ENCODE measurements at places on chromosomes 2 and 18.

GRCh38 chr18:11981543-11982366, 448 bp downstream of the IMPA2 start:
- DNase-seq = no peak

DNA sequence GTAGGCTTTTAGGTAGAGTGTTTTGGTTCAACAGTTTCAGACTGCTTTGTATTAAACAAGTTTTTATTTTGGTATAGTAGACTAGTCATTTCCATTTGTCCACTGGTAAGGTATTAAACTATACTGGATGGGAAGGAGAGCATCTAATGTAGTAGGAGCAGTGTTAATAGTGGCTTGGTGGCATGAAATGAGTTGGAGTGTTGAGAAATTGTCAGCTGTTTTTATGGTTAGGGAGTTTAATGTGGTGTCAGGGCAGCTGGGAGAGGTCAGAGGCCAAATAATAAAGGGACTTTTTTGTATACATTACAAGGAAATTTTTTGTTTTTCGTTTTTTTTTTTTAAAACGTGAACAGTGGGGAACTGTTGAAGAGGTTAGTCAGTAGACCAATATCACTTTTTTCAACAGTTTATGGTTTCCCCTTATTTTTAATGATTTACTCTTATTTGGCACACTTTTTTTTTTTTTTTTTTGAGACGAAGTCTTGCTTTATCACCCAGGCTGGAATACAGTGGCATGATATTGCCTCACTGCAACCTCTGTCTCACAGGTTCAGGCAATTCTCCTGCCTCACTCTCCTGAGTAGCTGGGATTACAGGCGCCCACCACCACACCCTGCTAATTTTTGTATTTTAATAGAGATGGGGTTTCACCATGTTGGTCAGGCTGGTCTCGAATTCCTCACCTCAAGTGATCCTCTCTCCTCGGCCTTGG, 21.2 kb downstream of the ACTR3 start:
- DNase-seq = no peak

GRCh38 chr2:183243758-183244157, 119.5 kb downstream of the NUP35 start:
- no peak for DNase-seq

DNA sequence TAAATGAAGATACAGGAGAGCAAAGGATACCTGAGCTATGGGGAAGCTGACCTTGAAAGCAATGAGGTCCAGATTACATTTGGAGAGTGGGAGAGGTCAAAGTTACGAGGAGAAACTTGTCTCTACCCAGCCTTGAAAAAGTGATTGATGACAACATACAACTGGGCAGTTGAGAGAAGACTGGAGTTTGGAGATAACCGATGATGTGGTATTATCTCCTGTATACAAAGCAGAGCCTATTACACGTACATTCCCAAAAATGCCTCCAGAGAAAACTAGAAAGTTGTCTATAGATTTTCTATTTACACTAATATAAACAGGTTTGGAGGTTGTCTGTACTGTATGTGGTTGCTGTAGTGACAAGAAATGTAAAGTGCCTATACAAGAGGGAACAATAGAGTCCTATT, 28.3 kb downstream of the ARL5A start:
- DNase-seq = no peak

DNA sequence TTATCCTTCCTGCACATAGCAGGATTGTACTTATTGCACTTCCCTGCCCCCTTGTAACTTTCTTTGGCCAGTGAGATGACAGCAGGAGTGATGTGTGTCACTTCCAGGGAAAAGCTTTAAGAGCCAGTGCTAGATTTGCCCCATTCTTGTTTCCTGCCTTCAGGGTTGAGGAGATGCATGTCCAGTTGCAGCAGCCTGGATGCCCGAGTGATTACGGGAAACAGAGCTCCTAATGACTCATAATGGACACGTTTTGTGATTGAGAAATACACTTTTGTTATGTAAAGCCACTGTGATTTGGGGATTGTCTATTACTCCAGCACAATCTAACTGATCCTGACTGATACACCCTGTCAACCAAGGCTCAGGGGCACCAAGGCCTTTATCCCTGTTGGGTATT, 5.0 kb upstream of the TET3 start:
- no peak for DNase-seq

DNA sequence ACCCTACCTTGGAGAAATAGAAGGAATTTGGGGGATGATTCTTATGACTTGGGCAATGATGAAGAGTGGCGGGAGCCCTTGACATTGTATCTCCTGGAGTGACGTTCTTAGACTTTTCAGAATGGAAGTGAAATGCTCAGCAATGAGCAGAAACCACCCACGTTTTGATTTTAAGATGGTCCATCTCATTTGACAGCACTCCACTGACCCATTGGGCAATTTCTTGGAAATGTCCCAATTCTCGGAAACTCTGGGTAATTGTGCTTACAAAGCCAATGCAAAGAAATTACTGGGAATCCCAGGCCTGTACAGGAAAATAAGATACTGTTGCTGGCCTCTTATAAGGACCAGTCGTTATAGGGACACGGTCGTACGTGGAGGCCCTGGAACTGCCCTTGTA, 170.0 kb upstream of the COPS8 start:
- DNase-seq = no peak

DNA sequence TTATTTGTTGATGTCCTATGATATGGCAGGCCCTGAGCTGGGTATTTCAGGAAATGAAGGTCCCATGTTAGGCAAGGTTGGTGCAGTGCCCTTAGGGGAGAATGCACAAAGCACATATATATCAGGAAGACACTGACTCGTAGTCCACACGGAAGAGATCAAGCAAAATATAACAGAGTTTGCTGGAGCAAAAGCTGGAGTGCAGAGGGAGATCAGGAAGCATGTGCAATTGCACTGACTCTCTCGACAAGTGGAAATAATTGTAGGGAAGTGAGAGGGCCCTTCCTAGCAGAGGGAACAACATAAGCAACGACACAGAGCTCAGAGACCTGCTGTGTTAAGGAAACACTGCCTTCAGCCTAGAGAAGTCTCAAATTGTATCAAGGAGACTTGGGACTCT, 4.2 kb downstream of the ZNF385B start:
- no peak for DNase-seq

- no peak for DNase-seq
Measured at GRCh38 chr18:75178376-75178775, 30.6 kb downstream of the PTGR3 start.

GRCh38 chr2:142754182-142754581, 123.3 kb upstream of the KYNU start:
- no peak for DNase-seq

DNA sequence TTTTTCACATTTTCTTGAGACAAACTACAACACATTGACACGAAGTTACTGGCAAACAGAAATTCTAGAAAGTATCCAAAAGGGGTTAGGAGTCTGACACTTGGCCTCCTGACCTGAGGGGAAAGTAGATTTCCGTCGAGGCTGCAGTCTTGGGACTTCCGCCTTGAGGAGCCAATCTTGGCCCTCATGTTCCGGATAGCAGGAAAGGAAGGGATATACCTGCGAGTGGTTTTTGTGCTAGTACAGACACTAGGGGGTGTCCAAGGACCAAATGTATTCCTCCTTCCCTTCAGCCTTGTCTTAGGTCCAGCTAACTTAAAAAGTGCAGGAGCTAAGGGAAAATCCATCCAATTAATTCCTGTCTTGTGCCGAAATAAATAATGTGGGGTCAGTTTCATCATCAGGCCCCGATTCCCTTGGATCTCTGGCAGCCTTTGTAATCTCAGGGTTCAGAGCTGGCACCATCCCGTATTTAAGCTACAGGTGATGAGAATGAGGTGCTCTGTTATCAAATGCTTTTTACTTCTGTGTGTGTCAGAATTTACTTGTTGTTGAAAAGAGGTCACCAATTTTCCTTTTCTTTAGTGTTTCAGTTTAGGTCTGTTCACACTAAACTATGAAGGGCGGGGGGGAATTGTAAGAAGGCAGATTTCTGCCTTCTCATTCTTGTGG, 330.2 kb upstream of the FANCL start:
- no peak for DNase-seq

DNA sequence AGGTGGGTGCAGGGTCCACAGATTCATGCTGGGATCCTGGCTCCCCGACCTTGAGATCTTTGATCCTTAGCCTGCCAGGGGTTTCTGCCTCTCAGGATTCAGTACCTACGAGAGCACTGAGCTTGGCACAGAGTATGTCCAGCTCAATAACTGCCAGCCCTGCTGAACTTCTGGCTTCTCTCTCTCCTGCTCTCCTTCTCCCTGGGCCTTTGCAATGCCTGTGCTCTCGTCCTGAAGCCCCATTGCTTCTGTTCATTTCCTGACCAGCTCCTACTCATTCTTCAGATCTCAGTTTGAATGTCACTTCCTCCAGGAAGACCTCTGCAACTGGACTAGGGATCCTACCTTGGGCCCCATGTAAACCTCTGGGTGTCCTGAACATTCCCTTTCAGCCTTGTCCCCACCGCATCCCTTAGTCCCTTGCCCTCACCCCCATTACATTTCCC, 113.8 kb upstream of the HAAO start:
- DNase-seq = no peak

DNA sequence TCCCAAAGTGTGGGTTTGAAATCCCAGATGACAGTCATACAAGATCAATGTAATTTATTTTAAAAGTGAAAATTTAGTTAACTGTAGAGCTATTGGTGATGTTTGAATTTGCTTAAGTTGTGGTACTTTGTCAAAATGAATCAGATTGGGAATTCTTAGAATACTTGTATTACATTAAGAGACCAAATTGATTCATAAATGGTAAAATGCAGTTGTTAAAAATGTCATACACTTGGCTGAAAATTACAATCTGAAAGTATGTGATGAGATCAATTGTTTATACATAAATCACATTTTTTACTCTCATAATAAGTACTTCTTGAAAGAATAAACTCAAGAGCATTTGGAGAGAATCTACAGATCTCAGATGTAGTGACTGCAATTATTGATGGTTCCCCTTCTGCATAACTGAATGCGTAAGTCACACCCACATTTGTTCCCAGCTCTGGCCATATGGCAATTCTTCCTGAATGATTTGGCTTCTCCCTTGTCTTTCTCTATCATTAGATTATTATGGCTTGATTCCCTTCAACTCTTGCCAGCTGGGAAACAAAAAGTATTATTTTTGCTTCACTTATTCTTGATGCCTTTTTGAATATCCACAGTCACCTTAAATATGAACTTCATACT, 558.5 kb downstream of the CPS1 start:
- DNase-seq = no peak

- no peak for DNase-seq
Measured at GRCh38 chr2:159003555-159003954, 35.1 kb downstream of the TANC1 start.

DNA sequence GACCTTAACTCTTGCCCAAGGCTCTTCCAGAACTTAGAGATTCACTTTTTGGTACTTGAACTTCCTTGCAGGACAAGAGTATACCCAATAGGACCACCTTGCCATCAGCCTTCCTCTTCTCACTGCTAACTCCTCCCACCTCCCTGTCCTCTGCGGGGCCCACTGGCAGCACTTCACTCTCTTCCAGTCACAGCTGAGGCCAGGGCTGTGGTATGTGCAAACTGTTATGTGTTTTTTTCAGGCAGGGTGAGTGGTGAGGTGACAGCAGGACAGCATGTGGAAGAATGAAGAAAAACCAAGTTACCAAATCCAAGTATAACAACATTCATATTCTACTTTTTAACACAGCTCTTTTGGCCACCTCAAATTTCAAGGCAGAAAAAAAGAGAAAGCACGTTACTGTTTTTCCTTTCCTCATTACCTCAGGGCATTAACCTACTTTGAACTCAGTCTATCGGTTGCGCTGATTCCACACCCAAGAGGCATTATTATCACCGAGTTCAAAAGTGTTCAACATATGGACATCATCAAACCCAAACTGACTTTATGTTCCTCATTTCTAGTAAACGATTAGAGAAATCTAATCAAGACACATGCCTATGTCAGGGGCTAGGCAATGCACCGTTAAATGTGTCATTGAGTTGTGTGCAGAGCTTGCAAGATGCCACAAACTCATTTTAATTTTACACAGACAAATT, 605.2 kb upstream of the SYT4 start:
- no peak for DNase-seq

DNA sequence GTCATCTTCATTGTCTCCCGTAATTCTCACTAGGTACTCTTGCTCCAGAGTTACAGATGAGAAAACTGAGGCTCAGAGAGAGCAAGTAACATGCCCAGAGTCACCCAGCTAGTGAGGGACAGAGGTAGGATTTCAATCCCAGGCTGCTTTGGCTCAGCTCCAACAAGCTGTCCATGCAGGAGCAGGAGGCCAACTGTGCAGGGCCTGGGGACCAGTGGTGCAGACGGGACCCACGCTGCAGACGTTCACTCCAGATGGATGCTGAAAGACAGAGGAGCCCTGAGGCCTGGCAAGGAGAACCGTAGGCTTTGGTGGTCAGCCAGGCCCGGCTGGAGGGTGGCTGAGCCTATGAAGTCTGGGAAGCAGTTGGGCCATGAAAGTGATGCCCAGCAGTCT, 102.6 kb downstream of the MCFD2 start:
- DNase-seq = no peak

GRCh38 chr2:211085056-211085680, 528.8 kb downstream of the CPS1 start:
- no peak for DNase-seq

DNA sequence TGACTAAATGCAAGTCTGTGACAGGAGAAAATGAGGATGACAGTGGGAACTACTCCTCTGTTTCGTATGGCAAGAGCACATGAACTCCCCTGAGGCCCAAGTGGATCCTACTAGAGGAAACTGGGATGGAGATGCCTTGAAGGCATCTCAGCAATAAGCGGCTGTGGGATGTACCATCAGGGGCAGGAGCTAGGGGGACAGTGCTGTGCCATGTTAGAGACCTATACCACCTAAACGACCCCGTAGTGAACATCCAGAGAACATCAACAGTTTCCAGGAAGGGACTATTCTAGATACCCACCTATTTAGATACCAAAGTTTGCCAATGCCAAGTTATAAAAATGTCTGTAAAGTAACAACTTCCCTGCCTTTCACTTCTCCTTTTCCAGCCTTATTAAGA, 860.8 kb upstream of the ACVR2A start:
- no peak for DNase-seq

DNA sequence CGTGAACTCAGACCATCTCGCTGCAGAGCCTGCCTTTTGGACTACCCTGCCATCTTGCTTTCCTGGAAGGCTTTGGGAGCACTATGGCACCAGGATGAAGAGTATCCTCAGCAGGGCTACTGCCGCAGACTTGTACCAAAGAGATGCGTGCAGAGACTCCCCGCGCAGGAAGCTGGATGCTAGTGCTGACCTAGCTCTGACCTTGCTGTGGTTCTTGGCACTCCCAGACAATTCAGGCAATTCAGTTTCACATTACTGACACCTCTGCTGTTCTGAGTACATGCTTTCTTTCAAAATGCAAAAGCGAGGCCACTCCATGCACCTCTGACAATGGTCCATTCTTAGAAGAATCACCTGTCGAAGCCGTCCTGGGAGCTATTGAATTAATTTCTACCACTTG, 251.5 kb upstream of the MEX3C start:
- no peak for DNase-seq
